ENCODE measurements at places on chromosomes 13 and 19. TPM values are rescaled to one million over a fixed set of nuclear protein-coding genes. Genes with fewer than 3 reads are reported as not detected.
A peak's percentile ranks its signal among the peaks of the same experiment; 100 is the strongest.

DNA sequence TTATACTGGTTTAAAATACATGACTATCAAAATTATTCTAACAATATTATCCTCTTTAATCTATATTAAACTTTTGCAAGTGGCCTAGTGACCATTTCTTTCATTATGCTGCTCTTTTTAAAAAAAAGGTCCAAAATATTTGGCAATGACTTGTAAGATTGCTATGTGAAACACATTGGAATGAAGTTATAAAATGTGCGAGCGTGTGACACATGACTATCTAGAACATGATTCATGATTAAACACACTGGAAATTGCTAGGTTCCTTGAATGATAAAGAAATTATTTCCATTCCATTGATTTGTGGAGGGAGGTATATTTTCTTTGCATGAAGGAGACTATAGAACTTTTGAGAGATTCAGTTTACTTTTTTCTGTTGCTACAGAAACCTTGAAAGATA, 739.1 kb downstream of the DIAPH3 start:
- DNase-seq: no peak

GRCh38 chr19:14237014-14237941, 31.3 kb upstream of the ADGRL1 start:
- DNase-seq: no peak

DNA sequence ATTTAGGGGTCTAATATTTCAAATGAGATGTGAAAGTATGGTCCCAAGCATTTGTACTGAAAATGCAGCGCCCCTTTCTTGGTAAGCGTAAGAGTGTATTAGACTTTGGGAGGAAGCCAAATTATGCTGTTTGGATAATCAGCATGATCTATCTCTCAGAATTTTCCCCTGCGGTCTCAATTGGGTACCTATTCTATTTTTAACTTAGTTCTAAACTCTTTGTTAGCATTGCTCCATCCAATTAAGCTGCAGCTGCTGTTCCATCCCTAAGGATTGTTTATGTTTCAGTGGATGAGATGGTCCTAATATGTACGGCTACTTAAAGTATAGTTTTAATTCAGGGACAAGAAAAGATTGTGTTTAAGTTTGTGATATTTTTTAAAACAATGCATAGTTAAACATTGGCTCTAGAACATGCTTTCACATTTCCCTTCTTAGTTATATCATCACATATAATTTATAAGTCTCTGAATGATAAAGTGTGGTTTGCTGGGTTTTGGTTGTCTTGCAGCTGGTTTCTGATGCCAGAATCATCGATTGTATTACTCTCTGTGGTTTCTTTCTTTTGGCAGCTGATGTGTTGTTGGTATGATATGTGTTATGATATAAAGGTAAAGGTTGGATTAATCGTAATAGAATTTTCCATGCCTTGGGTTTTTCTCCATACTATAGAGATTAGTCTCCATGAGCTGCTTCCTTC, 15.0 kb downstream of the POLR1D start:
- DNase-seq: peak; percentile 42

DNA sequence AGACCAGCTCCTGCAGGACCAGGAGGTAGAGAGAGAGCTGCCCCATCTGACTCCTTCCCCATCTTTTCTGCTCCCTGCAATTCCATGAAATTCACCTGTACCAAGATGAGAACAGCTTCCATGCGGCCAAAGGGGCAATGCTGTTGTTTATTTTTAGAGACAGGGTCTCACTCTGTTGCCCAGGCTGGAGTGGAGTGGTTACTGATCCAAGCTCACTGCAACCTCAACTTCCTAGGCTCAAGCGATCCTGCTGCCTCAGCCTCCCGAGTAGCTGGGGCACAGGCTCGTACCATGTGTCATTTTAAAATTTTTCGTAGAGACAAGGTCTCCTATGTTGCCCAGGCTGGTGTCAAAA, 3.6 kb upstream of the PLIN4 start:
- DNase-seq: no peak

GRCh38 chr13:59319276-59319675, 844.5 kb downstream of the DIAPH3 start:
- DNase-seq: peak; percentile 49

GRCh38 chr13:99688776-99689175, 187.5 kb downstream of the TM9SF2 start:
- DNase-seq: no peak

DNA sequence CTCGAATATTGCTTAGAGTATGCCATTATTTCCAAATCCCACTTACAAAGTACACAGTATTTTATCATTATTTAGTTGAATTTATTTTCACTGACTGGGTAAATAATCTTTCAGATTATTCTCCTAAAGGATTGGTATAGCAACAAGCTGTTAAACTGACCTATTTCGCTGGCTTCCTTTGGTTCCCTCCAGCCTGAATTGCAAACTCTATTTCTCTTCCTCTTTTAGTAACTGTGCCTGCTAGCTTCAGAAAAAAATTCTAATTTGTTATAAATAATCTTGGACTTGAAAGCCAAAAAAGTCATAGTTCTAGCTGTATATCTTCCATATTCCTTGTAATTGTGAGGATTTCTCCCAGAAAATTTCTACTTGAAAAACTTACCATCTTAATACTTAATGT, 15.0 kb upstream of the CCNA1 start:
- DNase-seq: no peak

GRCh38 chr19:15264061-15264932, 32.0 kb upstream of the EPHX3 start:
- peak; percentile 51 for DNase-seq

DNA sequence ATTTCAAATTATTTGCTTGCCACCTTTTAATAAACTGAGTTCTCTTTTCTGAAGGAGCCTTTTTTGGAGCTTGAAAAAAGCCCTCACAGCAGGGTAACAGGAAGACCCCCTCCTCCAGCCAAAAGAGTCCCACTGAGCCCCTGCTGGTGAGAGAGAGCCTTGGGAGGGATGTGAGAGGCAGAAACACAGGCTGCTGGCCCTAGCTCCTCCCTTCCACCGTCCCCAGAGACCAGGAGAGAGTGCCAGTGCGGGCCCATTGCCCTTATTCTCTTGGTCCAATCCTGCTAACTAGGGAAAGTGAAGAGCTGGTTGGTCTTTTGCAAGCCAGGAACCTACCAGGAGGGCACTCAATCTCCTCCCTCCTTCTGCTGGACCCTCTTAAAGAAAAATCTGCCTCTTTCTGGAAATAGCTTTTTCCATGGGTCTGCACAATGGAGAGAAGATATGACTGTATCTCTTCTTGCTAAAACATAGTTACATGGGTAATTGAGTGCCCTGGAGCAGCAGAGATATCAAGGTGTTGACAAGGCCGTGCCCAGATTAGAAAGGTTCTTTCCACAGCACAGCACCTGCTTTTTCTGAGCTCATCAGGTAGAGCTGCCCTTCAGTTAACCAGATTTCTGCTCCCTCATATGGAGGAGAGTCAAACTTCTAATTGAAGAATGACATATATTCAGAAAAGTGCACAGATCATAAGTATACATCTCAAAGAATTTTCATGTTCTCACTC, 113.9 kb downstream of the LRCH1 start:
- no peak for DNase-seq

DNA sequence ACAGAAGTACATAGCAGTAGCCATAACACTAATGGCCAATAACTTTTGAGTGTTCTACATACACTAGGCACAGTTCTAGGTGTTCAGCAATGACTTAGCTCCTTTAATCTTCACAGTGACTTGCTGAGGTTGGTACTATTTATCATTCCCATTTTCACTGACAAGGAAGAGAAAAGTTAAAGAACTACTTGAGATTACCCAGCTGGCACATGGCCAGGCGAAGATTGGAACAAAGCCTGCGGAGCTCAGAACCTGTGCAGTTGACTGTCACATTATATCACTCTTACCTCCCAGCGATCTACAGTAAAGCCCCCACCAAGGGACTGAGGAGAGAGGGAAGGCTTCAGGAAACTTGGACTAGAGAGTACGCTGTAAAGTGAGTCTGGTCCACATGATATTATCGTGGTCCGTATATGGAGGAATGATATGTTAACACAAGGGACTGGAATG, 42.4 kb upstream of the WDFY2 start:
- DNase-seq: no peak

Gene RELB
- polyA plus RNA-seq: 19.8 TPM

Data from endothelial cell of umbilical vein (primary cell).